ENCODE measurements at places on chromosomes 11 and 22.

DNA sequence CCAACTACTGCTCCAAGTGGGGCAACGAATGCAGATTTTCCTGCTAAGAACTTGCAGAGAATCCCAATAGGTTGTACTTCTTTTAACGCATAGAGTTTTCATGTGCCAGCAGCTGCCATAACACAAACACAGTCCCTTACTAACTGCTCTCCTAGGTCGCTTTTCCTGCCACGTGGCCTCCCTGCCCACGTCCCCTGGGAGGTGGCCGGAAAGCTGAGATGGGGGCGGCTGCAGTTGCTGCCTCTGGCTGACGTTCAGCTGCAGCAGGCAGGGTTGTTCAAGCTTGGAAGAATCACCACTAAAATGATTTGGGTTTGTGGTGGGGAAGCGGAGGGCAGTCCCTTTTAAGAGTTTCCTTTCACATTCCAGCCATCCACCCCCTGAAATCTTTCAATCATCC is 39.3 kb downstream of the ZNF202 start:
- DNase-seq, result peak; percentile 30

DNA sequence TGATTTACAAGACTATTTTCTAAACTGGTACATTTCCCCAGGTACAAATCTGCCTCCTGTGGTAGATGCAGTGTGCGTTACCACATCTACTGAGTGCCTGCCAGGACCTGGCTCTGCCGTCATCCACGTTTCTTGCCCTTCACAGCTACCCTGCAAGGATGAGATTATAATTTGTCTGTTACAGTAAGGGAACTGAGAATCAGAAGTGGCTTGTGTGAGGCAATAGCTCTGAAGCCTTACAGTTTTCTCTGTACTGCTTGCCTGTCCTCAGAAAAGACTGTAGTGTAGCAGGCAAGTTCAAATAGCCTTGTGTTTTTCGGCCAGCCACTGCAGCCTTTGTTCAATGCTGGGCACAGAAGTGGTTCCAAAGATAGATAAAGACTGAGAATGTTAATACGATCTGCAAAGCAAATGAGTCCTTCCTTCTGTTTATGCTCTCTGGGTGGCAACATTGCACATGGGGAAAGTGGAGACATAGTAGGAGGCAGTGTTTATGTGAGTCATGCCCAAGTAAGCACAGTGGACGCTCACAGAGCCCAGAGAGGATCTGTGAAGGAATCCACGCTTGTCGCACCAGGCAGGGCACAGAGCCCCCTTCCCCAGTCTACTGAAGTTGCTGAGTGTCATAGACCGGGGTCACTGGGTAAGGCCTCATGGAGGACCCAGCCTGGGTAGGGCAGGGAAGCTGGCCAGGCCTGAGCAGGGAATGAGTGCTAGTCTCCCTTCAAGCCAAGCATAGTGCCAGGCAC is 49.1 kb downstream of the MICAL2 start:
- DNase-seq, result peak; percentile 94

DNA sequence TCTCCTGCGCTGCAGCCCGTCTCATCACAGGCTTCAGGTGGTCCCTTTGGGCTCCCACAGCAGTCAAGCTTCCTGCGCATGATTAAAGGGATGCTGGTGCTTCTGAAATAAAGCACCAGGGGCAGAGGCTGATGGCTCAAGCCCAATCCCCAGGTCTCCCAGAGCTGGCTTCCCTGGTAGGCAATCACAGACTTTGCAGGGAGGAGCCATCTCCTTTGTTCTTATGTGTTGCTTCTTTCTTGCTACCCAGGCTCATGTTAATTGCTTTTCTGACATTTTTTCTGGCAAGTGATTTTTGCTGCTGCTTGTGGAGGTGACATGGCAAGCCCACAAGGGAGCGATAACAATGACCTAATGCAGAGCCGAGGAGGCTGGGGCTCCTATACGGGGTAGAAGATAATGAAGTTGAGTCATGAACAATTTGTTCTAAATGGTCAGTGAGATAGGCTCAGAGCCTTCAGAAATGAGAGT is 25.2 kb upstream of the PLET1 start:
- peak; percentile 29 for DNase-seq

DNA sequence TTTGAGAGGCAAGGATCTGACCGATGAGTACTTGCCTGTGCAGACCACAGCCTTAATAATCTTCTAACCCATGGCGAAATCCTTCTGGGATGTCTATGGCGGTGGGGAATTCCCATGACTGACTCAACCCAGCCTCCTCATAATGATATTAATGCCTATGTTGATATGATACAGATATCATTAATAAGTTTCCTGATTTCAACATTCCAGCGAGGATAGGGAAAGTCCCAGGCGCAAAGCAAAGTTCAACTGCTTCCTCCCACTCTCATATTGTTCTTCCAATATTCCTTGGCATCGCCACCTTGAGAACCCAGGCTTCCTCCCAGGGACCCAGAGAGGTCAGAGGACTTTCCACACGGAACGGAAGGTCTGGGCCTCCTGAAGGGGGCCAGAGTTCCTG is 110.3 kb upstream of the TMEM45B start:
- no peak for DNase-seq
